AG04449 (cell line): ENCODE measurements at places on chromosomes 16 and 17.

GRCh38 chr17:77489893-77490255 lies 349.1 kb downstream of the SEC14L1 start:
- no peak for DNase-seq

GRCh38 chr17:80260069-80260535 lies 550 bp upstream of the RNF213 start:
- DNase-seq: no peak

GRCh38 chr17:7654832-7655540 lies 4.3 kb downstream of the ATP1B2 start:
- no peak for DNase-seq

GRCh38 chr16:10961231-10961630 lies 16.9 kb downstream of the CLEC16A start:
- peak; percentile 72 for DNase-seq

DNA sequence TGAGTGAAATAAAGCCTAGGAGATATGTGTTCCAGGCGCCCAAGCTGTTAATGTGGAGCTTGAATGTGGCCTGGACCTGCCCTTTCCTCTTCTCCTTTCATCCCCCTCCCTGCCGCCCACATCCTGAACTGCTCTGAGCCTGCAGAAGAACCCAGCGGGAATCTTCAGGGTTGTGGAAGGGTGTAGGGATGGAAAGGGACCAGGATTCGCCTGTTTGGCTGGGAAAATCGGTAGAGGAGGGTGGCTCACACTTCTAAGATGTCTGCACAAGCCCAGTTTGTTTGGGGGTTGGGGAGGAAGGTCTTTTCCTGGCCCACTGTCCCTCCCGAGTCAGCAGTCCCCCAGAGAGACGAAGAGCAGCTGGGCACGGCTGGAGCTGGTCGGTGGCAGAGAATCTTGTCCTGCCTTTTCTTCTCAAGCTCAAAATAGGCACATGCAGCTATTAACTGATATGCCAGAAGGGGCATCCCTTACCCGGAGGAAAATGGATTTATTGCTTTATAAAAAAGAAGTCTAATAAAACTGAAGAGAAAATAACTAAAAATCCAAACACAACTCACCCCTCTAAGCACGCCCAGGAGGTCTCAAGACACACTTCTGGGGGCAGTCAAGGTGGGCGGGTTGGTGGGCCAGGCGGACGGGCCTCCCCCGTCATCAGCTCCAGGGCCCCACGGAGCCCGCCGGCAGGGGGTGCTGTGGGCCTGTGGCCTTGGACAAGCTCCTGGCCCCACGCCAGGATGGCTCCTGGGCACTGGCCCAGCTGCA lies 11.5 kb upstream of the PITPNA start:
- DNase-seq: no peak

- no peak for DNase-seq
Observed at GRCh38 chr17:60819447-60820130, 141.9 kb downstream of the BCAS3 start.

DNA sequence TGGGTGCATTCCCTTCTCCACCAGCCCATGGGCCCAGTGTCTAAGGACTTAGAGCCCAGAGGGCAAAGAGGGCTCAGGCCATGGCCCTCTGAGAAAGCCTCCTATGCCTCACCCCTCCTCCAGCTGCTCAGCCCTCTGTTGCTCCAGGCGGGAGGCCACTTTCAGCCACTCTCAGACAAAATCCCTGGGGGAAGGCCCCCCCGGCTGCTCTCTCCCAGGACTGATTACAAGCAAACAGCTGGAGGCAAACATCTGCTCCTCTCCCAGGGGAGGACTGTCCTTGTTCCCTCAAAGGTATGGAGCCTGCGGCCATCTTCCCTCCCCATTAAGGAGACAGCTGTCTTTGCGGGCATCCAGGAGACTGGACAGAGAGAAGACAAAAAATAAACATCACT lies 54.9 kb upstream of the DLX4 start:
- DNase-seq: no peak

DNA sequence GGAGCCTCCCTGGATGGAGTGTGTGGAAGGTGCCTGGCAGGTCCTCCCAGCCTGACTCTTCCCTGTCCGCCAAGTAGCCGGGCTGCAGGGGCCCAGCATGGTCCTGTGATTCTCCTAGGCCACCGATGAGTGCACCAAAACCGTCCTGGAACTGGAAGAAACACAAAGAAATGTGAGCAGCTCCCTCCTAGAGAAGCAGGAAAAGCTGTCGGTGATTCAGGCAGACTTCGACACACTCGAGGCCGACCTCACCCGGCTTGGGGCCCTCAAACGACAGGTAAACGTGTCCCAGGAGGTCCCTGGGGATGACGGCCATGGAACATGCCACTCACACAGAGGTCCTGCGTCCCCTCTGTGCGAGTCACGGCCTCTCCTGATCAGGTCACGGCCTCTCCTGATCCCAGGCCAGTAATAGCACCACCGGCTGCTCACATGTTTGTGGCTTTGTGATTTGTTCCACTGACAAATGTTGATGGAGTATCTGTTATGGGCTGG lies 4.2 kb upstream of the GAA start:
- DNase-seq: no peak

DNA sequence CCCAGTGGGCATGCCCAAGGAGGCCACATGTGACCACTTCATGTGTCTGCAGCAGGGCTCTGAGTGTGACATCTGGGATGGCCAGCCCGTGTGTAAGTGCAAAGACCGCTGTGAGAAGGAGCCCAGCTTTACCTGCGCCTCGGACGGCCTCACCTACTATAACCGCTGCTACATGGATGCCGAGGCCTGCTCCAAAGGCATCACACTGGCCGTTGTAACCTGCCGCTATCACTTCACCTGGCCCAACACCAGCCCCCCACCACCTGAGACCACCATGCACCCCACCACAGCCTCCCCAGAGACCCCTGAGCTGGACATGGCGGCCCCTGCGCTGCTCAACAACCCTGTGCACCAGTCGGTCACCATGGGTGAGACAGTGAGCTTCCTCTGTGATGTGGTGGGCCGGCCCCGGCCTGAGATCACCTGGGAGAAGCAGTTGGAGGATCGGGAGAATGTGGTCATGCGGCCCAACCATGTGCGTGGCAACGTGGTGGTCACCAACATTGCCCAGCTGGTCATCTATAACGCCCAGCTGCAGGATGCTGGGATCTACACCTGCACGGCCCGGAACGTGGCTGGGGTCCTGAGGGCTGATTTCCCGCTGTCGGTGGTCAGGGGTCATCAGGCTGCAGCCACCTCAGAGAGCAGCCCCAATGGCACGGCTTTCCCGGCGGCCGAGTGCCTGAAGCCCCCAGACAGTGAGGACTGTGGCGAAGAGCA lies 4.4 kb downstream of the WFIKKN2 start:
- DNase-seq: no peak

DNA sequence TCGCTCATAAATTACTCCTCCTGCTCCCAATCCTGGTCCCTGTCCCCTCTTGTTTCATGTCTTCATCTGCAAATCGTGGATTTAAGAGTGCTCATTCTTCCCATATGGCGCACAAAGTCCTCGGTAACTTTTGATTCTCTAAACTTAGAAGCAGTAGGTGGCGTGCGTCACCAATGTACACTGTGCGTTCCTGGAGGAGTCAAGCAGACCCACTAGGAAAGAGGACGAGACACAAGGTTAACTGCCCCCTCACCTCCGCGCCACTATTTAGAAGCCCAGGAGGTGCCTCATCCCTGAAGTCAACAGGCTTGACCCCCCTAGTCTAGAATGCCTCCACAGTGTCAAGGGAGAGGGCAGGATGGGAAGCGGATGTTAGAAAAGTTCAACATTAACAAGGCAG lies 2.9 kb downstream of the SLC13A5 start:
- DNase-seq: no peak

DNA sequence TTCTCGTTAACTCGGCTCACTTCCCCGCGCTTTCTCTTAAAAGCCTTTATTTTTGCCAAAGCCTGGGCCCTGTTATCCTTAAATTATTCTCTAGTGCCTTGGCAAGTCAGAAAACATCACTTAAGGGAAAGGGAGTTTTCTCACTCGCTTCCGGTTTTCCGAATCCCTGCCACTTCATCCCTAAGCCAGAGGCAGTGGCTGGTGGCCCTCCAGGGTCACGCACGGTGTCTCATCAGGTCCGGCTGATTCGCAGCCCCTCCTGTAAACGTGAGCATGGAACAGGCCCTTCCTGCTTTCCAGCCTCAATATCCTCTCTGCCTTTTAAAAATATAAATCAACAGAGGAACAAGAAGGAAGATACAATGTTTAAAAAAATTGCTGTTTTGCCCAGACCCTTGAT lies 142.5 kb upstream of the CHMP6 start:
- no peak for DNase-seq

GRCh38 chr17:73128496-73128895 lies 36.0 kb upstream of the SLC39A11 start:
- DNase-seq: no peak

DNA sequence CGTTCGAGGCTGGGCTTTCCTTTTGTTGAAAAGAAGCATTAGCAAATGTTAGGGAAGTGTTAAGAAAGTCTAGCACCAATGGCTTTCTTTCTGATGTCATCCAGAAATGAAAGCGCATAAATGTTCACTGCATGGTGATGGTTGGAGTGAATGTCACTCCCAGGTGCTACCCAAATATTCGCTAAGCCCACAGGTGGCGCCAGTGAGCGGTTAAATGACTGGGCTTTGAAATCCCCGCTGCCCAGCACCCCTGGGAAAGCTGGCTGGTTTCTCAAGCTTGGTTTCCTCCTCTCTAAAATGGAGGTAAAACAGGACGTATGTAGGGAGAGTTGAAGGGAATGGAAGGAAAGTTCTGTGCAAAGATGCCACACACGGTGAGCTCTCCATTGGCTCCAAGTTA lies 104.4 kb downstream of the IRX5 start:
- no peak for DNase-seq

DNA sequence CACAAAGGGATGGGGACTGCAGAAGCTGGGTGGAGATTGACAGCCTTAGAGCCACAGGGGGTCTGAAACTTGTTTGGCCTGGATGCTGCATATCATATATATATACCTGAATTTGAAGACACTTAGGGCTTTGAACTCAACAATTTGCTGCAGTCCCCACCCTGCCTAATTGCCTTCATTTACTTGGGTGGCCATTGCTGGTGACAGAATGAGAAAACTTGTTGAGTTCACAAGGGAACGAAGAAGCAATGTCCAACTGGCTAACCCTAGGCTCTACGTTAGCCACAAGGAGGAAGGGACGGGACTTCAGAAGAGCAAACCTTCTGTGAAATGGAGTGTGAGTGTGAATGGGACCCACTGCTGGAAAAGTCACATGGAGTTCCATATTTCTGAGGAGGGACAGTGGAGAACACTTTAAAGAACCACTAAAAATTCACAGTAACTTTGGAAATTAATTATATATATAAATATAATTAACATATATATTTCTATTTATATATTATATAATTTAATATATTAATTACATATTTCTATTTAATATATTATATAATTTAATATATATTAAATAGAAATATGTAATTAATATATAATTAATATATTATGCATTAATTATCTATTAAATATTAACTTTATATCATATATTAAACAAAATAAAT lies 215.3 kb upstream of the SOX9 start:
- DNase-seq: no peak

- DNase-seq: no peak
Observed at GRCh38 chr17:46949291-46950174, 26.6 kb downstream of the GOSR2 start.

DNA sequence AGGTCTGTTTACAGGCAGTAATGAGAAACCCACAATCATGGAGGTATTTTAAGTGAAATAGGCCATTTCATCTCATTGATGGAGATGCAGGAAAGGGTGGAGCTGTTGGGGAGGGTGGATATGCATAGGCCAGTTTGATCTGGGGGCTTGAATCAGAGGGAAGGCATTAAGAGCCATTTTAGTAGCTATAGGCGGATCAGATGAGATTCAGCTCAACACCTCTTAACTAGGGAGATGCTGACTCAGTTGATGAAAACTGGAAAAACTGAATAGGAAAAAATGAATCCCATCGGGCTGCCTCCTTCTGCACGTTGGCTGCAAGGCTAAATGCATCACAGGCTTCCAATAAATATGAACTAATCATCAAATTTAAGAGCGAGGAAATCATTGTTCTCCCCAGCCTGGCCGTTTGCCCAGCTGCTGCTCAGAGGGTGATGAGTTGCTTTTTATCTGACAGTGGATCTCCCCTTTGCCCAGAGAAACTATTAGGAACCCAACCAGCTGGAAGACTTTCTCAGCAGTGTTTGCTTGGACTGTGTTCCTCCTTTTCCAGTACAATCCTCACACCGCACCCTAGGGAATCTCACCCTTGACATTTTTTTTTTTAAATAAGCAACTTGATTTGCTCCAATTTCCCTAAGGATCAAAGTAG lies 149.6 kb downstream of the SOX9 start:
- DNase-seq: no peak

DNA sequence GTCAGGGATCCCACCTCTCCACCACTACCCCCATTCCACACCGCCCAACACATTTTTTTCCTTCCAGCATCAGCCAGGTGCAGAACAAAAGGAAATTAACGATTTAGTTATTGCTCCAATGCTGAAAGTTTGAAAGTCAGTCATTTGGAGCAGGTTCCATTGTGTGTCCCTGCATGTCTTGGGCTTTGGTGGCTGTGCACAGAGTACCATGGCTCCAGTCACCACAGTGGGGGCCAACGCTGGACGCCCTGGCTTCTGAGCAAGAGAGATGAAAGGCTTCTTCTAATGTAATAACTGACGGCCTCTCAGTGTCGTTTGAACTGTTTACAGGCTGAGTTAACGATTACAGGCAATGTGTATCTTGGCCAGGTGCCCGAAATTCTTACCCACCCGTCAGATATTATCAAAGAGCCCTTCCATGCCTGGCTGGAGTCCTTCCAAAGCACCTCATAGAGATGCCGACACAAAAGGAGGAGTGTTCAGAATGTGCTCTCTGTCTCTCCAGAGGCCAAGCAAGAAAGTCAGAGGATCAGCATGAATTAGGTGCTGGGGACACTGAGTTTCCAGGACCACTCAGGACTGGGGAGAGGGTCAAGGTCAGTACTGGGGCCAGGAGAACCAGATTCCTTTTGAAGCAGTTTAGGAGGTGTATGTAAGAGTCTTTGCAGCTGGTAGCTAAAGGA lies 25.9 kb downstream of the RNF43 start:
- DNase-seq: no peak

DNA sequence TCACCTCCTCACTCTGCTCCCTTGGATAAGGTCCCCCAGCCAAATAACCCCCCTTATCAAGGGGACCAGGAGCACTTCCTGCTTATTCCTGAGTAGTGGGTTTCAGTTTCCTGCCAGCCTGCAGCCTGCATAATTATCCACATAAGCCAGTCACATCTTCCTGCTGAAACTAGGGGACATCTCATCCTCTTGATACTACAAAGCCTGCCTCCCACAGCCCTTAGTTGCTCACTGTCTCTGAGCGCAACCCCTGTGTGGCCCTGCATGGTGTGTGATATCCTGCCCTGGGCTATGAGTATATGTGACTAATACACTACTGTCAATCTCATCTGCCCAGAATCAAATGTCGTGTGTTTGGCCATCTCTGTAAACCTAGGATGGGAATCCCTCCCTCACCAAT lies 8.0 kb upstream of the XYLT2 start:
- DNase-seq: no peak

DNA sequence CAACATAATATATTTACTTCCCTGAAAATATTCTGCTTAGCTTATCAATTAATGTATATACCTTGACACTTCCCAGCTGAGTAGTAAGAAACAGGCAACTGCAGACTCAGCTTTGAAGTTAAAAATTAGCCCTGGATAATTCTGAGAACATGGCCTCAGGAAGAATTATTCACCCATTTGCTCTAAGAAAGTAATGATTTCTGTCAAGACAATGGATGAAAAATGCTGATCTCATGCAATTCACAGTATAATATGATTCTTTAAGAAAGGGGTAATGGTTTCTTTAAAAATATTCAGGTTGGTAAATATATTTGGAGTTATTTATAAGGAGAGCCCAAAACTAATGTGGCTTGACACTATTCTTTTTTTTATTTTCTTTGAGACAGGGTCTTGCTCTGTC lies 88.8 kb downstream of the CACNG1 start:
- no peak for DNase-seq

GRCh38 chr16:23640615-23640930 lies 537 bp downstream of the PALB2 start:
- DNase-seq: no peak
